AG04450 (cell line): ENCODE measurements at places on chromosomes 12 and 14.

DNA sequence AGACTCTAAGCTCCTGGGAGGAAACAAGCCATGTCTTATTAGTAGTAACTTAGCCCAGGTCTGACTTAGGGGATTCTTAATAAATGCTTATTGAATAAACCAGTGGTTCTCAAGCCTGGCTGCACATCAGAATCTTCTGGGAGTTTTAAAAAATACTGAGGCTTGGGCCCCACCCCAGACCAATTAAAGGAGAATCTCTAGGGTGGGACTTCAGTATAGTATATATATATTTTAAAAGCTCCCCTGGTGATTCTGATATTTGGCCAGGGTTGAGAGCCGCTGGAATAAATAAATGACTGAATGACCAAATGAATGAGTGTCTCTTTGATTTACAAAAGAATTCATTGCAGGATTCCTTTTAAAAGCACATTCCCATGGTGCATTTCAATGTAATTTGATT is 151.5 kb upstream of the GSC start:
- DNase-seq, result no peak

DNA sequence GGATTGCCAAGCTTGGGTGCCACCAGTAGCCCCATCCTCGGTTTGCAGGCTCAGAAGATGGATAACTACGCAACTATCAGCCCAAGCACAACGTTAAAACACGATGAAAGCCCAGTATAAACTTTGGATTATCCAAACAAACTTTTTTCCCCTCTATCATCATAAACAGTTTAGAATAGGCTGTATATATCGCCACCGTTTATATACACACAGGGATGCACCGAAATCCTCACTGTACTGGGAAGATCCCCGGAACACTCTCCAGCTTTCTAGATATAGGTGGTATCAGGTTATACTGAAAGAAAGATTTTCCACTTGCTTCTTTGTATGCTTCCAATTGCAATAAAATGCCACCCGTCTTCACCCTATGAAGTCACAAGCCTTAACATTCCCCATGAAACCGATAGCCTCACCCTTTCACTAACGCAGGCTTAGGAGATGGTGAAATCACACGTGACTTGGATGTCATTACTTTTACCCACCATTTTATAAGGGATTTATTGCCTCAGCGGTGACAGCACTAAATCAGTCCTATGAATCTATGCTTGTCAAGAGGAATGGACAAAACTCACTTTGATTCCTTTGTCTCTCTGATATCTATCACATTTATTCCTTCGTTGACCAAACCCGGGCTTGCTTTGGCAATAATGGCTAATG is 207.6 kb upstream of the FOXN3 start:
- DNase-seq, result no peak

DNA sequence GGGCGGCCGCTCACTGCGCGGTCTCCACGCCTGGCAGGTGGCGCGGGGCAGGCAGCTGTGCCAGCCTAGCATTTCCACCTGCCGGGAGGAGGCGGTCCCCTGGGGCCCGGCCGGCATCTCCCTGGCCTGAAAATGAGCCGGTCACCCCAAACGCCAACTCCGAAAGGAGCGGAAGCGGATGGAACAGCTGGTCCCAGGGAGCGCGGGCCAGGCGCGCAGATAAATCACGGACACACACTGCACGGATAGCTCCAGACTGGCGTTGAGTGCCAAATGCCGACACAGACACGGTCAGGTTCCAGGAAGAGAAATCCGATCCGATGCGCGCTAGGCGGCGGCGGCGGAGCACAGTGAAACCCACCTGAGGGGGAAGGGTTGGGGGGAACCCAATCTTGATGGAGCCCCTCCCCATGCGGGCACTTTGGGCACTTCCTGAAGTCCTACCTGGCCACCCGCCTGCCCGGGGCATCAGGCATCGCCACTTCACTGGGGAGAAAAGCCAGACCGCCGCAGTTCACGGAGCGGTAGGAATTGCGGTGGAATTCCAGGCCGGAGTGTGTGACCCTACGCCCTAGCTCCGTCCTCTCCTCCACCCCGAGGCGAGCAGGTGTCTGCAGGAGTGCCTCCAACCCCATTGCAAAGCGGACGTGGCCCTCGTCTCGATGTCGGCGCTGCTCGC is 624 bp upstream of the PLEKHD1 start:
- no peak for DNase-seq

DNA sequence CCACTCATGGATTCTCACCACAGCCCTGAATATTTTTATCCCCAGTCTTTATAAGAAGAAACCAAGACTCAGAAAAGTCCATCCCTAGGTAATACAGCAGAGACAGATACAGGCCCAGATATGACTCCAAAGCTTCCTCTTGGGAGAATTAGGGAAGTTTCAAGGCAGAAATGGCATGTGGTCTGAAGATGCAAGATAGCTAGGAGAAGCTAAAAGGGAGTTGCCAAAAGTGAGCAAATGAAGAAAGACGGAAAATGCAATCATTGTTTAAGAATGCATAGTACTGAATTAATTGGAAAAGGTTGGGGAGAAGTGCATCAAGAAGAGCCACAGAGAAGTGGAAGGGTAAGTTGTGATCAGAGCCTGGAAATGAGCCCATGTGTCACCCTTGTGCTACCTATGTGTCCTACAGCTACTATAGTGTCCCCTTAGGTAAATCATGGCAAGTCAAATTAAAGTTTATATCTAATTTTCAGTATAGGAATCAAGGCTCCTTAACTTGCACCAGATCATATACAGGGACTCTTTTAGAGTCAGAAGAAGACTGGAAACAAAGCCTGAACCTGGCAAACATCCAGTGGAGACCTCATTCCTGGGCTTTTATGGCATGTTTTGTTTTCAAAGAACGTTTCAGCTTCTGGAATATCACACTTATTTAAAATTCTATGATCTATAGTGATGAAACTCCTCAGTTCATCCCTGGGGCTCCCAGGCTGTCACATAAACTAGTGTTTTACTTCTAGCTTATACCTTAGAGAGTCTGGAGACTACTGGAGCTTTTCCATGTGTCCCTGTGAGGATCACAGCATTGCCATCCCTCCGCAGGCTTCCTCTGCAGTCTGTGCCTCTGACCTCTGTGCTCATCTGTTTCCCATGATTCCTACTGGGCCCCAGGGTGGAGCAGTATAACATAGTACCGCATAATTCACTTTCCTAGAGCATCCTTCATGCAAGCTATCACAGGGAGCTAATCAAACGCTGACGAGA is 189.0 kb upstream of the CDKN3 start:
- DNase-seq, result no peak

GRCh38 chr12:75738486-75738885 is 227.1 kb upstream of the KRR1 start:
- DNase-seq, result no peak

GRCh38 chr12:45192707-45193106 is 23.2 kb upstream of the ANO6 start:
- DNase-seq, result no peak

GRCh38 chr12:130540376-130540775 is 175.7 kb downstream of the RIMBP2 start:
- no peak for DNase-seq

DNA sequence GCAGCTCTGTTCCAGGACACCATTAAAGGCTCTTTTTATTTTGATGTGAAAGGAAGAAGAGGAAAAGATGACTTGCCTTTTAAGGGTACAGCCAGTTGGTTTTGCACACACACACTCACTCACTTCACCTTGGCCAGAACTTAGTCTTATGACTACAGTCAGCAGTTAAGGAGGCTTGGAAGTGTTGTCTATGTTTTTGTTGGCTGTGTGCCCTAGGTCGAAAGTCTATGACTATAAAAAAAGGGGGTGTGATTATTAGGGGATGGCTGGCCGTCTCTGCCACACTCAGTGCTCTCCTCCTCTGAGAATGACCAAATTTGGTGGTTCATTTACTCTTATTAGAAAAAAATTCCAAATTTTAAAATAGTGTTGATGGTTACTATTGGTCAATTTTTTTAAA is 139.5 kb upstream of the OTX2 start:
- no peak for DNase-seq

- DNase-seq, result no peak
These were observed 45.4 kb downstream of the VCPKMT start for GRCh38 chr14:50070840-50071548.

GRCh38 chr14:75522224-75522982 is at the start of gene BATF:
BATF (plus strand) TSS chr14:75522469; CDS start chr14:75522683, 214 bp downstream.
- DNase-seq, result no peak

DNA sequence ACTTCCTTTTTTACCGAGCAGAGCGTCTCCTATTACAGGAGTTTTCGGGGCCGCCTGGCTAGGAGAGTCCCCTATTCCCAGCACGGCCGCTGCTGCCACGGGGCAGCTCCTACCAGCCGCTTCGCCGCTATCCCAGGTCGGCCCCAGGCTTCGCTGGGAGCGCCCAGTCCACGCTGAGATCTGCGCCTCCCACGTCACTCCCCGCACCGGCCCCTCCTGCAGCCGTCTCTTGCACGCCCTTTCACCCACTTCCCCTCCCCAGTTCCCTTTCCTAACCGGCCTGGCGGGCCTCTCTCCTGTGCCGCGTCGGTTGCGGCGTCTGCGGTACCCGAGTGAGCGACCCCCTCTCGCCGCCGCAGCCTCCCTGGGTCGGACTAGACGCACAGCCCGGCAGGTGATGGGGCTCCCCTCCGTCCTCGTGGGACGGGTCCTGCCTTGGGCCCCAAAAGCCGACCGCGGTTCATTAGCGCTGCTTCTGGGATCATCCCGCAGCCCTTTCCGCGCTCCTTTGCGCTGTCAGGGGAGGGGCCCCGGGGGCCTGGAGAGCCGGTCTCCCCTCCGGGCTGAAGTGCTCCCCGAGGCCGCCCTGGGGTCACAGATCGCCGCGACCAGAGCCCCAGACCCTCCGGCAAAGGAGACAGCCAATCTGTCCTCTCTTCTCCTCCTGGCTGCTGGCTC is 1318.4 kb downstream of the TMEM121 start:
- no peak for DNase-seq

DNA sequence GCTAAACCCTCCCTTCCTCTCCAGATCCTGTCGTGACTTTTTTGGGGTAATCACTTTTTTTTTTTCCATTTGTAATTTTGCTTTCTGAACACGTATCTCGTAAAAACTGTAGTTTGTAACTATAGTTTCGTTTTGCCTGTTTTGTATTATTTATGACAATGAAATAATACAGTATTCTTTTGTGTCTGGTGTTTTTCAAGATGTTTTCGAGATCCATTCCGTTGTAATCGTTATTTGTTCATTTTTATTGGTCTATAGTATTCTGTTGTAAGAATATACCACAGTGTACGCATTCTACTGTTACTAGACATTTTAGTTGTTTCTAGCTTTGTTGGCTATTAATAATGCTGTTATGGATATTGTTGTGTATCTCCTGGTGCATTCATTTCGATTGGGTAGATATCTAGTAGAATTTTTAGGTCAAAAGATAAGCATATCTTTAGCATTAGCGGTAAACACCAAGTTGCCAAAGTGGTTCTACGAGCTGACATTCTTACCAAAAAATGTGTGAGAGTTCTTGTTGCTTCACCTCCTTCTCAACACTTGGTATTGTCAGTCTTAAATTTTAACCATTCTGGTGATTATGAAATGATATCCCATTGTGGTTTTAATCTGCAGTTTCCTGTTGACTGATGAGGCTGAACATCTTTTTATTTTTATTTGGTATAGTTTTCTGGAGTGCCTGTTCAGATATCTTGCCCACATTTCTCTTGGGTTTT is 92.3 kb upstream of the EVL start:
- DNase-seq, result no peak

GRCh38 chr12:32595251-32595650 is 83.8 kb upstream of the DNM1L start:
- peak; percentile 20 for DNase-seq

DNA sequence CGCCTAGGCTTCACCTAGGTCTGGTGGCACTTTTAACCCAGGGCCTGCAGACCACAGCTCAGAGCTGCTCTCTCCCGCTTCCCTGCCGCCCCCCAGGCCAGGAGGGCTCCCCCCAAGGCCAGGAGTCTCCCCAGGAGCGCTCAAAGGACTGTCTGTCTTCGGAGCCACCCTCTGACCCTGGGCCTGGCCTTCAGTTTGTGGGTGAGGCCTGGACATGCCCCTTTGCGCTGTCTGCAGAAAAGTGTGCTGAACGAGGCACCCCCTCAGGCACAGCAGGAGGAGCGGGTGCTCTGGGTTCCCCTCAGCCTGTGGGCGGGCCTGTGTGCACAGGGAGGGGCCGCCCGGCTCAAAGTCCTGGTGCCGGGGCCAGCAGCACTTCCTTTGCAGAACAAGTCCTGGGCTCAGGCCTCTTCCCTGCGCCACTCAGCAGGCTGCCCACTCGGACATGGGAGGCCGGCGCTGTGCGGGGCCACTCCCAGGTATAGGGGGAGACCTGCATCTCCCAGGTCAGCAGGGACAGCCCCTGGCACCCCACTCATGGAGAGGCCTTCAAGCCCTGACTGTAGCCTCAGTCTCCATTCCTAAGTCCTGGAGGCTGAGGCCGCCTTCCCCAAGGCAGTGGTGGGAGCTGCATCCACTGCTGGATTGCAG is 14.3 kb downstream of the DEGS2 start:
- no peak for DNase-seq

- DNase-seq, result no peak
These were observed 578.0 kb upstream of the MGAT4C start for GRCh38 chr12:86834217-86834616.

DNA sequence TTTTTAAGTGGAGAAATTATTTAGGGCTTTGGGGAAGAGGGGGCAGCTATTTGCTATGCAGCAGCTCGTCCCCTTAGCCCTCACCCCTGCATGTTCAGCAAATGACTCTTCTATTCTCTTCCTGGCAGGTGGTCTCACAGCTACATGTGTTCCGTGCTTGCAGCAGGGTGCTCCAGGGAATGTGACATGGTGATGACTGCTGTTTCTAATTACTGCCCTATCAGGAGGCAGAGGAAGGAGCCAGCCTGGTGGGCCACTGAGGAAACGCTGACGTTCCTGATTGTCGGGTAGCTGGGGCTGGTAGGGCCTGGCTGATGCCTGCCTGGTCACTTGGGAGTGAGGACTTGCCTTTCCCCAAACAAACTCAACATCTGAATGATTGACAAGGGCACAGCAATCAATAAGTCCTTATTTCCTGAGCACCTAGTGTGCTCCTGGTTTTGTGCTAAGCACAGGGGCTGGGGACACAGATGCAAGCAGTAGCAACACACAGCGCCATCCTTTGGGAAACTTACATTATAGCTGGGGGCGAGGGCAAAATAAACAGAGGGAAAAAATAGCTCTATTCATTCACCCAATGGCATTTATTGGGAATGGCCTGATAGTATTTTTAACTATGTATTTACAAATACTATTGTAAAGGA is 377.8 kb downstream of the FUT8 start:
- DNase-seq, result no peak
